ENCODE measurements at places on chromosomes 1 and 21.

DNA sequence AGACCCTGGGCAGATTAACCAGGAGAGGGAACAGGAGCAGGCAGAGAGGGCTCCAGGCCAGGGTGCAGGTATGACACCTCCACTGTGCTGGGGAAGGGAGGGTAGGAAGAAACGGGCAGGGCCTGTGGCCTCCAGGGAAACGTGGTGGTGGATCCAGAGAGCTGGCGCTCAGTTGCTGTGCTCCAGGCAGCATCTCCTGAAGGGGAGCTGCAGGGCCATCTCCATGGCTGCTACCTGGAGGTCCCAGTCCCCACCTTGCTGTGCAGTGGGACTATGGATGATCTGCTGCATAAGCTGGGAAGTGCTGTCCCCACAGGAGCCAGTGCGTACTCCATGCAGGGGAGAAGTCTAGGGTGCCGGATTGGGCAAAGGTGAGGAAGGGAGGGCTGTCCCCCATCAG, 125.9 kb upstream of the RUNX3 start:
- no peak for DNase-seq

DNA sequence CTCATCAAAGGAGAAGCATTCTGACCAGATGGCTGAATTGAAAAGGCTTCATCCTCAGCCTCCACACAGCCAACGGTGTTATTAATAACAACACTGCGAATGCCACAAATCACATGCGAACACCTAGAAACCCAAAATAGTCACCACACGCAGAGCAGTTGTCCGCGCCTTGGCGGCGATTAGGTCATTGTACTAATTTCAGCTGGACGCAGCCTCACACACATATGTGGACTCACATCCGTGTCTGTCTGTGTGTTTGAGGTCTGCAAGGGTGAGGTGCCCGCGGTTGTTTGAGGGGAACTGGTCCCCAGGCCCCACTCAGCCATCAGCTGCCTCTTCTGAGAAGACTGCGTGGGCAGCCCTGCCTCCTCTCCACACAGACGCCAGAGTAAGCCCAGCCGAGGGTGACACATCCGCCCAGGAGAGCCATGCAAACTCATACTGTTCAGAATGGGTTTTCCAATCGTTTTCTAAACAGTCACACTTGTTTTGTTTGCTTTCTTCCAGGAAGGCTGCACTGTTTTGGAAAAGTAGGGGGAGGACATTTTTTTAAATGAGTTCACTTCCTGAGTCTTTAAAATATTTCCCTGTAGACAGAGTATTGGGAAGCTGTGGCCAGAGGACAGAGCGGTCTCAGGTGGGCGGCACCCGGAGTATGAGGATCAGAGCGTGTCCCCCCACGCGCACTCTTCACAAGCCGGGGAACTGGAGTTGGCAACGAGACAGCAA, 53.4 kb downstream of the TOMM20 start:
- DNase-seq = no peak

GRCh38 chr1:186819563-186819962, 9.2 kb upstream of the PLA2G4A start:
- no peak for DNase-seq

GRCh38 chr1:160064746-160065145, 5.2 kb downstream of the KCNJ10 start:
- DNase-seq = no peak

DNA sequence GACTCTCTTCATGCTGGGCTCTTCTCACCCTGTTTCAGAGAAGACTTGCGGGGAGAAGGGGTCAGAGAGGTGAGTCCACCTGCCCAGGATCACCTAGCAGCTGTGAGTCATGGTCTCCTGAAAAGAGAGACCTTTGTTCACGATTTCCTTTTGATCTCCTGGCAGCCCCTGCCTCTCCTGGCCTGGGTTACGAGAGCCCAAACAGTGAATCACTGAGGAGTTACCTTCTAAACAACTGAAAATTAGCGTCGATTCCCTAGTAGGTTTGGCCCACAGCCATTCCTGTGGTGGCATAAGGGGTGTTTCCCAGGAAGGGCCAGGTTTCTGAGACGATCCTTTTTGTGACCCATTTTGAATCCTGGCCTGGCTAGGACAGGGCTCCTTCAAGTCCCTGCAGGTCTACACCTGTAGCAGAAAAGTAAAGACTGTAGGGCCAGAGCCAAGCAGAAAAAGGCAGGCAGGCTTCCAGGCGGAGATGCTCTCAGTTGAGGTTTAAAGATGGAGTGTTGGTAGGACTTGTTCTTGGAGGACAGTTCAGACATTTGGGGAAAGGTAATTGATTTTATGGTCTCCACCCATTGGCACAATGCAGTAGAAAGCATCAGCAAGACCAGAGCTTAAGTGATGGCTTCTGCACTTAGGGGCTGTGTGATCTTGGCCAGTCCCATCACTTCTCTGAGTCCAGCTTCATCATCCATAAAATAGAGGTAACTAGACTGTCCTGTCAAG, 2.1 kb upstream of the PLA2G2E start:
- DNase-seq = no peak

Data from endothelial cell (in vitro differentiated cells).